ENCODE measurements at places on chromosomes 3 and 15. TPM values are rescaled to one million over a fixed set of nuclear protein-coding genes. Genes with fewer than 3 reads are reported as not detected.

ZNF501 gene
- 2.2 TPM for polyA plus RNA-seq

PPCDC gene
- polyA plus RNA-seq = 12.5 TPM

GRCh38 chr15:69508659-69509058 is 56.0 kb downstream of the RPLP1 start:
- no peak for DNase-seq
- no peaks in the 10 kb centered on the region for H3K36me3 ChIP-seq
- peaks cover 4% of the 10 kb centered on the region for H3K27me3 ChIP-seq
- H3K27ac ChIP-seq = no peak overlapping the region
- no peaks in the 10 kb centered on the region for H3K4me1 ChIP-seq

DNA sequence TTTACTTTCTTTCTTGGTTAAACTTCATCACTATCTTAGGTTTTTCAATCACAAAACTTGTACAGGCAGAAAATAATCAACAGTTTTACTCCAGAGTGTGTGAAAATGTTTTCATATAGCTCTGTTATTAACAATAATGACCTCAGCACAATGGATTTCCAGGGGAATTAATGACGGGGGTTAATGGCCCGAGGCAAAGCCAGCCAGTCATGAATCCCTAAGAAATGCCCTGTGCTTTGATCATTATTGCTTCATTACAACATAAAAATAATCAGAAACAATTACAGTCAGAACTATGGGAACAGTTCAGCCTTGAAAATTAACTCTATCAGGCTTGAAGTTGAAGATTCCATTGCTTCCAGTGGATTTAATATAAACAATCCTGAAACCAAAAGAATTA is 875.4 kb downstream of the ROBO2 start:
- DNase-seq = no peak
- H3K4me3 ChIP-seq = no peak overlapping the region

GRCh38 chr3:65436580-65436979 is 602.1 kb downstream of the MAGI1 start:
- H3K4me3 ChIP-seq = no peak overlapping the region
- H3K27me3 ChIP-seq = no peaks in the 10 kb centered on the region
- H3K27ac ChIP-seq = no peak overlapping the region
- no peaks in the 10 kb centered on the region for H3K36me3 ChIP-seq
- DNase-seq = no peak
- no peaks in the 10 kb centered on the region for H3K4me1 ChIP-seq

GRCh38 chr3:54853573-54854404 is 74.1 kb downstream of the LRTM1 start:
- peak; percentile 16 for DNase-seq
- H3K4me1 ChIP-seq = no peaks in the 10 kb centered on the region
- no peaks in the 10 kb centered on the region for H3K27me3 ChIP-seq
- H3K36me3 ChIP-seq = no peaks in the 10 kb centered on the region

DNA sequence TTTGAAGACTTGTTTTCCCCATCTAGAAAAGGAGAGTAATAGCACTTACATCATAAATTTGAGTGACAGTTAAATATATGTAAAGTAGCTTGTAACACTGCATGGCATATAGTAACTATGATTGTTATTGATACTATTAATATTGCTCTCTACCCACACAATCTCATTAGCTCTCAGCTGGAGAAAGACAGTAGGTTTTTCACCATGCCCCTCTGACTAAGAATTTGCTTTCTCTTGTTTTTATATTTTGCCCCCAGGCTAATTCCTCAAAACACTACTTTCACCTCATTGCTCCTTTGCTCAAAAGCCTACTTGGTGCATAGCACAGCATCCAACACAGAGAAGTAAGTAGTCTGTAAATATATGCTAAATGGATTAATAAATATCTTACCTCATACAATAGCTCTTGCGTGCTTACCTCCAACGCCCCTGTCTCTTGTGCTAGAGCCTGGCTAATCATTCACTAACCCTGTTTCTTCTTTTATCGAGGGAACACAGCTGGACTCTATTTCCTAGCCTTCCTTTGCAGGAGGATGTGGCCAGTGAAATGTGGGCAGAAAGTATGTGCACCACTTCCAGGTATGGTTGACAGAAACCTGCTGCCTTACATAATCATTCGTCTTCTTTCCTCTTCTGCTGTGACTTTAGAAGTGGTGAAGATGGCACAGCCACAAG is 190.0 kb downstream of the PLCH1 start:
- no peaks in the 10 kb centered on the region for H3K27me3 ChIP-seq
- H3K4me1 ChIP-seq = no peaks in the 10 kb centered on the region
- H3K36me3 ChIP-seq = no peaks in the 10 kb centered on the region
- H3K4me3 ChIP-seq = no peak overlapping the region
- H3K27ac ChIP-seq = no peak overlapping the region
- DNase-seq = peak; percentile 35

Data from CD4-positive, CD25-positive, alpha-beta regulatory T cell (primary cell).